ENCODE measurements at places on chromosomes 1 and 21.

DNA sequence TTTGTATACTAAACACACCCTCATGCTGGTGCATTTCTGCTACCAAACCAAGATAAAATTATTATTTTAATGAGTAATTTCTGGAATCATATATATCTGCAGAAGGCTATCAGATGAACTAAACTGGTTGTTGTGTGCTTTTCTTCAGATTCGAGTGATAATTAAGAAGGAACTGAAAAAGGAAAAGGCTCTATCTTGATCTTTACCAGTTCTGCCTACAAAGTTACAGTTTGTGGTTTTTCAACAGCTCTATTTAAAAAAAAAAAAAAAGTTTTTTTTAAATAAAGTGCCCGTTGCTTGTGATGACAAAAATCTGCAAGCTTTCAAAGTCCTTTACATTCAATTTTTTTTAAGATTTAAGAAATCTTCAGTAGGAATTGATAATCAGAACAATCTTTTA, 13.6 kb downstream of the DENND1B start:
- DNase-seq: no peak

GRCh38 chr1:2248127-2248826, 20.2 kb downstream of the SKI start:
- DNase-seq: no peak

DNA sequence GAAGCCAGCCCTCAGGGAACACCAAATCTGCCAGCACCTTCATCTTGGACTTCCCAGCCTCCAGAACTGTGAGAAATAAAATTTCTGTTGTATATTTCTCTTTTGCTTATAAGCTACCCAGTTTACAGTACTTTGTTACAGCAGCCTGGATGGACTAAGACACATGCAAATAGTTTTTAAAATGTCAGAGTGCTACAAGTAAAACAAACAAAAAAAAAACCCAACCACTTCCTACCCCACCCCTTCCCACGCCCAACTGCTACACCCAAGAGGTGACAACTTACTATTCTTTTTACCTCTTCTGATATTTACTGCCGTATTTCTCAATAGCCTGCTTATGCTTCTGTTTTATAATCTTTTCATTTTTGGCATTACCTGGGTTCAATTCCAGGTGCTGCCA, 8.6 kb upstream of the SPSB1 start:
- DNase-seq: no peak

GRCh38 chr1:60017508-60018205, 55.9 kb downstream of the C1orf87 start:
- no peak for DNase-seq

- no peak for DNase-seq
Measured at GRCh38 chr1:226748306-226748705, 9.2 kb upstream of the ITPKB start.
